NCI-H2171 (cell line): ENCODE measurements at places on chromosomes 5 and 9.

- DNase-seq = no peak
Measured at GRCh38 chr5:99747342-99747741, 787.8 kb upstream of the FAM174A start.

GRCh38 chr5:72107901-72108201 lies 576 bp downstream of the MAP1B start:
- DNase-seq = no peak

GRCh38 chr5:170225326-170226128 lies 7.3 kb upstream of the C5orf58 start:
- peak; percentile 17 for DNase-seq

DNA sequence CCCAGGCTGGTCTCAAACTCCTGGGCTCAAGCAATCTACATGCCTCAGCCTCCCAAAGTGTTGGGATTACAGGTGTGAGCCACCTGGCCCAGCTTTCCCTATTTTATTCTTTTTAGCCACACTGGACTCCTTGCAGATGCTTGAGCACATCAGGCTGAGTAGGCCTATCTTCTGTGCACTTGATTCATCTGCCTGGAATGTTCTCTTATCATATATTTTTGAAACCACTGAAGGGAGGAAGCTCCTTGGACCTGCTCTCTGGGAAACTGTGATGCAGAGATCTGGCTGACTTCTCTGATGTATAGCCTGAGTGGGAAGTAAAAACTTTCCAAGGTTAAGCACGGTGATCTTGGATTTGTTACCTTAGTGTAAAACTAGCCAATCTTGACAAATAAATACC lies 6.5 kb upstream of the MAT2B start:
- DNase-seq = no peak

DNA sequence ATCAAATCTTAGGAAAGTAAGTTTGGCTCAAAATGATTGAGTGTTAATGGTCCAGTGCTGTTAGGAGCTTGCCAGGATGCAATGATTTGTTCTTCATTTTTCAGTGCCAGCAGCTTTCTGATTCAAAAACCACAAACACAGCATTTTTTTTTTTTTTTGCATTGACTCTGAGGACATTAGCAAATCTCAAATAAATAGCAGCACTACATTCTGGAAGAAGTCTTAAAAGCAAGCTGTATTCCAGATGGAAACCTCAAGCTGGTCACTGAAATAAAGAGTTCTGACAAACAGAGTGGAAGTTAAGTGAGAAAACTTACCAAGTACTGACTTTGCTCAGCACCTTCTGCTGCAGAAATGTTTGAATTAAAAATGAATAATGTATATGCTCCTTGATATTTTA lies 1653.1 kb upstream of the CDH9 start:
- DNase-seq = no peak

DNA sequence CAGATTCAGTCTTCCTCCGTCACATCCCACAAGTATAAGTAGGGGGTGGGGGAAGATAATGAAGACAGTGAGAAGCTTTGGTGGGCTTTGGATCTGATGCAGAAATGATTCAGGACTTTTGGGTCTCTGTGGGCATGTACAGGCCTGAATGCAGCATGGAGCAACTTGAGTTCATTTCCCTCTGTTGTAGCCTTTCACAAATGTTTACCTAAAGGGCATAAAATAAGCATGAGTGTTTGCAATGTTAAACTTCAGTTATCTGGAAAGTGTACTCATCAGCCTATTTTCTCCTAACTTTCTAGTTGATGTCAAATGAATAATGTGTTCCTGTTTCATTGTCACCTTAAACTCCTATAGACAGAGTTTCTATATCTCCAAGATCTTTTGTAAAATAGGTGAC lies 39.3 kb downstream of the GARNL3 start:
- DNase-seq = no peak

- DNase-seq = no peak
Measured at GRCh38 chr5:26881901-26882300, 156.5 kb downstream of the CDH9 start.

DNA sequence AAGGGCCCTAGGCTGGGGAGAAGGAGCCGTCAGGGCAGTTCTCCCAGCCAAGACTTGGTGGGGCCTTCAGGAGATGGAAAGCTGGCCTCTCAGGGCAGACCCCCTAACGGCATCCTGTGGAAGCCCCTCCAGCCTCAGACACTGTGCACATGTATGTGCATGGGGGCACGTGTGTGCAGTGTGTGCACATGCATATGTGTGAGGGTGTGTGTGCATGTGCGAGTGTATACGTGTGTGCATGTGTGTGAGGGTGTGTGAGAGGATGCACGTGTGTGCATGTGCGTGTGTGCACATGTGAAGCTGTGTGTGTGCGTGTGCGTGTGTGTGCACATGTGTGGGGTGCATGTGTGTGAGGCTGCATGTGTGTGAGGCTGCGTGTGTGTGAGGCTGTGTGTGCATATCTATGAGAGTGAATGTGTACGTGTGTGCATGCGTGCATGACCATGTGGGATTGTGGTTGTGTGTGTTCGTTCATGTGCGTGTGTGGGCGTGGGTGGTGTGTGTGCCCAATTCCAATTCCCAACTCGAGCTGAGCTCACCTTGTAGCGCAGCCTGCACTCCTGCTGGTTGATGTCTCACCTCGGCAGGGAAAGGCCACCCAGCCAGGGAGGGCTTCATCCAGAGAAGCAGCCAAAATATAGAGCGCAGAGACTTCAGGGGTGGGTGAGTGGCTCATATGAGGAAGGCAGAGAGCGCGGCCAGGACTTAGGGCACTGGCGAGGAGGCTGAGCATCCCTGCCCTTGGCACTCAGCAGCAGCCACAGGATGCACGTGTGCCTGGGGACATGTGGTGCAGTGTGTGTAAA lies 142.7 kb upstream of the PPP1R26 start:
- DNase-seq = no peak

DNA sequence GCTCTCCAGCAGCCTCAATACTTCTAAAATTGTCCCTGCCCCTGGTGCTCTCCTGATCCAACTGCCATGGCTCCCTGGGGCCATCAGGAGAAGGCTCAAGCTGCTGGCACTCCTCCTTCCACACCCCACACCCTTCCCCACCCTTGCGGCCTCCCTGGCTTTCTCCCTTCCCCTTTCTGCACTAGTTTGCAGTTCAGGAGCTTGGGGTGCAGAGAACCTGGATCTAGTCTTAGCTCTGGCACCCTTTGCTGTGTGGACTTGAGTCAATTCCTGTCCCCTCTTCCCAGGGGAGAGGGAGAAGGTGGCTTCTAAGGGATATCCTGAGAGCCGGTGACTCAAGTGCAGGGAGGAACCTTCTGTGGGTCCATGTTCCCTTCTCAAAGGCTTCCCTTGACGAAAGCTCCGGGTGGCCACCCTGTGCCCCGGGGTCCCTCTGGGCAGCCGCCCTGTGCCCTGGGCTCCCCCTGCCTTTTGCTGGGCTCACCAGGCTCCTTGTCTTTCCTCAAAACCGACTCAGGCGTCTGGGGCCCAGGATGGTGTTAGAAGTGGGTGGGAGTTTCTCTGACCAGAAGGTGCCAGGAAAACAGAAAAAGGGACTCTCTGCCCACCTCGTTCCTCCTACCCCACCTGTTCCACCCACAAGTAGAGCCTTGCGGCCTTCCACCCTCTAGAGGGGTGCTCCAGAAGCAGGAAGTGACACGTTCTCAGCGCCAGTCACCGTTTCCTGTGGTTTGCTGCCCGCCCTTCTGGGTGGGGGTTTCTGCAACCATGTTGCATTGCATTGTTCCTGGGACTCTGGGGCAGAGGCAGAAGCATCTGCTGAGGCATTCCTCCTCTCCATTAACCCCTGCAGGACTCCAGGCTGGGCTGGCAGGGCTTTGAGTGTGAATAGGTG lies 15.0 kb downstream of the GLIPR2 start:
- no peak for DNase-seq

GRCh38 chr9:96522366-96522765 lies 72.4 kb downstream of the HABP4 start:
- DNase-seq = no peak

DNA sequence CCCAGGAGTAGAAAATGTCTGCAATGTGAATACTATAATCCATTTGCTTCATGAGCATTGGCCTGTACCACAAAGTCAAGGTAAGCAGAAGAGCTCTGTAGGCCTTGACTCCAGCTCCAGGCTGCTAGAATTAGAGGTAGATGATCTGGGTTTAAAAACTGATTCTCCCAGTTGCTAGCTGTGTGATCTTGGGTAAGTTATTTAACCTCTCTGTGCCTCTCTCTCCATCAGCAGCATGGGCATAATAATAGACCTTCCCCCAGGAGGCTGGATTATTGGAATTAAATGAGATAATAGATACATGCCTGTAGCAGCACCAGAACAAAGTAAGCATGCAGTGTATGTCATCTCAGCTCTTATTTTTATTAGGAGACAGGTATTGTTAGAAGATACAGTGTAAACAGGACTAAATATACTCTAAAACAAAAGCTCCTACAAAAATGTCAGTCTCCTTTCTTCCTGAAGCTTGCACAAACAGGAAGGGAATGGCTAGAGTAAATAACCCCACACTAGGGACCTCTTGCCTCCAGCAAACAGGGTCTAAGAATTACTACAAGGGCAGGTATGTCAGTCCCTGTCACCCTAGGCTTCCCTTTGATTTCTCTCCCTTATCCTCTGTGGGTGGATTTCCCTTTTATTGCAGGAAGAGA lies 57.5 kb downstream of the PSAT1 start:
- DNase-seq = no peak

DNA sequence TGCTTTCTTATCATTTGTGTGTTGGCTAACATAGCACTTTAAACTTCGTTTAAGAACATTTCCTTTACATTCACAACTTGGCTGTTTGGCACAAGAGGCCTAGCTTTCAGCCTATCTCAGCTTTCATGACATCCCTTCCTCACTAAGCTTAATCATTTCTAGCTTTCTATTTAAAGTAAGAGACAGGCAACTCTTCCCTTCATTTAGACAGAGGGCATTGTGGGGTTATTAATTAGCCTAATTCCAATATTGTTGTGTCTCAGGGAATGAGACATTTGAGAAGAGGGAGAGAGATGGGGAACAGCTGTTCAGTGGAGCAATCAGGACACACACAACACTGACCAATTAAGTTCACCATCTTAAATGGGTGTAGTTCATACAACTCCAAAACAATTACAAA lies 51.0 kb upstream of the OR2K2 start:
- no peak for DNase-seq

DNA sequence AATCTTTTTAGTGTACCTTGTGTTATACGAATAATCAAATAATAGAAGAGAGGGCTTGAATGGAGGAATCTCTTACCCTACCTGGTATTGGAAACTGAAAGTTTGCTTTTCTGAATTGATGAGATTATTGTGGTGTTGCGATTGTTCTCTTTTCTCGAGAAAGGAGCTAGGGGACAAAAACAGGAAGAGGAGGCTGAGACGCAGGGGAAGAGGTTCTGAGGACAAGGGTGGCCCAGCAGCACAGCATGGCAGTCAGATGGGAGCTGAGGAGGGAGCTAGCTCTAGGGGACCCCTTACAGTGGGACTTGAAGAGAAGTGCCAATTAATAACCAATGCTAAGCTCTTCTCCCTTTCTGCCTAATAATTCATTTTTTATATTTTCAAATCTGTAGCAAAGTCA lies 183.3 kb upstream of the DMAC1 start:
- no peak for DNase-seq

DNA sequence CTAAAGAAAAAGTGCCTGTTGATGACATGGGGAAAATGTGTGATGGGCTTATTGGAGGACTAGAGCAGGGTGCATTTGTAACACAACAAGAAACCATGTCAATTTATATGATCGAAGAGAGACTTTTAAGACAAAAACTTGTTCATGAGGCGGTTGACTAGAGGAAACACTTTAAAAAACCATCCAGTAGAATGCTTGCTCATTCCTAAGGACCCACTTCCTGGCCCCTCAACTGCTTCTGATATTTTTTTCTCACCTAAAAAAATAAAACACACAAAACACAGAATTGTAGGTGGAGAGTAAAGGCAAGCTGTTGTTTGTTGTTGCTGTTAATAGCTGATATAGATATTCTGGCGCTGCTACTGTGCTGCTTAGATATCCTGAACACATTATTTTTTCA lies 50.6 kb downstream of the SPIN1 start:
- no peak for DNase-seq

DNA sequence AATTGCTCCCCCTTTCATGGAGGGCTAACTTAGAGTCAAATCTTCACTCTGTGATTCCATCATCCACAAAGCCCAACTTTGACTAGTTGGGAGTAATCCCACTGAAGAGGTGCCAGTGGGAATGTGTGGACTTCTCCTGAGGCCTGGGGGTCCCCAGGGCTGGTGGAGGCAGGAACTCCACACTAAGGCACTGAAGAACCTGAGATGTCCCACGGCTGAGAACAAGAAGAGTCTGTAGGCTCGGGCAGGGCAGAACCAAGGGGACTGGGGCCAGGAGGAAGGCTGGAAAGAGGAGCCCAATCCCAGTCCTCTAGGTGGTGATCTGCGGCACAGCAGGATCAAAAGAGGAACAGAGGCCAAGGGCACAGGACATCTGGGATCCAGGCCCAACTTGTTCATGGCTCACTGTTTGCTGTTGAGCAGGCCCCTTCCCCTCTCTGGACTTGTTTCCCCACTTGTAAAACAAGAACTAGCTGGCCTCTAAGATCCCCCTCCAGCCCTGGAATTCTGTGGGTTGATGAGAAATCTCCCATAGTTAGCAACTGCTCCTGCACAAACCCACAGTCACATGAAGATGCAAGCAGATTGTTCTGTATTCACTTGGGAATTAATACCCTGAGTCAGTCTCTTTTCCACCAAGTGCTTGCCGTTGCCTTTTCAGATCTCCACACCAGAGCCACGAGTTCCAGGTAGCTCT lies 32.7 kb upstream of the ALDH1B1 start:
- no peak for DNase-seq

DNA sequence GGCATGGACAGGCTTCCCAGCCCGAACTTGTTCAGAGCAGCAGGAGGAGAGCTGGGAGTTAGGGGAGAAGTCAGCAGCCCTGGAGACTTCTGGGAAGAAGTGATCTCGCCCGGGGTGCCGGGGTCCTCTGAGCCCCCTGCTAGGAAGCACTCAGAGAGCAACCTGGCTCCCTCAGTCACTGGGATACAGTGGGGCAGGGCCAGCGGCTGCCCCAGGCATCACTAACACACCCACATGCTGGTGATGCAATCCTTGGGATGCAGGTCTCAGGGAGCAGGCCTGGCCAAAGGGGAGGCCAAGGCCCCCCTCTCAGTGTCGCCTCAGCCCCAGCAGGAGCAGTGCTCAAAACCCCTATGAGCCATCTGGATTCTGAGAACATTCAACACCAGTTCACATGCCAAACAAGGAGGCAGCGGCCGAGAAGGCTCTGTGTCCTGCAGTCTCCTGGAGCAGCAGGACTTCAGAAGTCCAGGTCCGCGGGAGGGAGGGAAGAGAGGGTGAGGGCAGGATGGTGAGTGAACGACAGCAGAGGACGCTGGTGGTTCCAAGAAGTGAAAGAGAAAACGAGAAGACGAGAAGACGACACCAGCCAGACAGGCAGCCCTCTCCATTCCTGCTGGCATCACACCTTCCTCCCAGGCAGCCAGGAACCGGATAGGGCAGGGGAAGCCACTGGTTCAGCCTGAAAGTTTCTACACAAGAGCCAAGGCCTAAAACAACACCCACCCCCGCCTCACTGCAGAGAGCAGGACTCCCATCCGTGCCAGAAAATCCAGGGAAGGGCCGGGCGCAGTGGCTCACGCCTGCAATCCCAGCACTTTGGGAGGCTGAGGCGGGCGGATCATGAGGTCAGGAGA lies 2.3 kb downstream of the PNPLA7 start:
- no peak for DNase-seq
